ENCODE measurements at places on chromosomes 2 and 18. TPM values are rescaled to one million over a fixed set of nuclear protein-coding genes. Genes with fewer than 3 reads are reported as not detected.

CYRIA gene
- total RNA-seq = 47.6 TPM

IL36G gene
- not detected for total RNA-seq

EFHD1 gene
- not detected for total RNA-seq

ACADL gene
- not detected for total RNA-seq

VWA3B gene
- not detected for total RNA-seq
